ENCODE measurements at places on chromosomes 2 and 18.

- no peak for DNase-seq
Observed at GRCh38 chr2:236408090-236408489, 143.9 kb upstream of the ASB18 start.

- DNase-seq = no peak
Observed at GRCh38 chr2:201901786-201902185, 95.4 kb downstream of the CDK15 start.

DNA sequence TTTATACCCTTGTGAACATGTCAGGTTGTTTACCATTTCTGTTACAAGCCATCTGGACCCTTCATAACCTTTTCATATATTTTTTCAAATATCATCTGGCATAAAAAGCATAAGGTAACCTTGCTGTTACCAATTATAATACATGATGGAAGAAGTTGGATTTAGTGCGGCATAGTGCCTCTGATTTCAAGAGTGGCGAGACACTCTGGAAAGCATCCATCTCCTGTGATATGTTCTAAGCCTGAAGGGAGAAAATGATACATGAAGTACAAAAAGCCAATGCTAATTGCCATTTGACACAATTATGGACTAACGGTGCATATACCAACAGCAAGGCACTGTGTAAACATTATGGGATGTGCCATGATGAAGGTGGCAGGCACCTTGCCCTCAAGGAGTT, 75.1 kb downstream of the DCC start:
- DNase-seq = no peak

GRCh38 chr2:69703189-69703588, 38.7 kb upstream of the ANXA4 start:
- no peak for DNase-seq

- no peak for DNase-seq
Observed at GRCh38 chr2:129888896-129889295, 90.6 kb upstream of the RAB6C start.

DNA sequence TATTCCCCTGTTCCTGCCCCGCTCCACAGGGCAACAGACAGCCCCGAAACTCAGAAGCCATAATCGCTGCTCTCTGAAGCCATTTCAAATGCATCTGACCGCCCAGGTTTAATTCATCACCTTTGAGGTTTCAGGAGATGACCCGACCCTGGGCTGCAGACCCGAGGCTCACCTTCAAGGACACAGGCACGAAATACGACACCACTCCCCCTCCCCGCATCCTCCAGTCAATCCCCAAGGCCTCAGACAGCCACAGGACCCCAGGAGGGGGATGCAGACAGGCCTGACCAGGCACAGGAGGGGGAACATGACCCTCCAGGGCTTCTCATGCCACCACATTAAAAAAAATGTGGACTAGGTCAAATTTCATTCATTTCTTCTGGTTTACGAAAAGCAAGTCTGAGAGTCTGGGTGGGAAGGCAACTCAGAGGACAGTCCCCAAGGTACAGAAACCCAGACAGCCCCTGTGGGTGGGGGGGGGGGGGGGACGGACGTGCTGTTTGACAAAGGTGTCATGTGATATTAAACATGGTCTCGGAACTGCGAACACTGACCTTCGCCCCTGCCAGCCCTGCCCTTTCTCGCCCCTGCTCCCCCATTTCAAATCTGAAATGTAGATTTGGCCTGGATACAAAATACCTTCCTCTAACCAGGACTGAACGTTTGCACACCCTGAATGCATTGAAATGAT, 142.9 kb downstream of the BCL11A start:
- no peak for DNase-seq

DNA sequence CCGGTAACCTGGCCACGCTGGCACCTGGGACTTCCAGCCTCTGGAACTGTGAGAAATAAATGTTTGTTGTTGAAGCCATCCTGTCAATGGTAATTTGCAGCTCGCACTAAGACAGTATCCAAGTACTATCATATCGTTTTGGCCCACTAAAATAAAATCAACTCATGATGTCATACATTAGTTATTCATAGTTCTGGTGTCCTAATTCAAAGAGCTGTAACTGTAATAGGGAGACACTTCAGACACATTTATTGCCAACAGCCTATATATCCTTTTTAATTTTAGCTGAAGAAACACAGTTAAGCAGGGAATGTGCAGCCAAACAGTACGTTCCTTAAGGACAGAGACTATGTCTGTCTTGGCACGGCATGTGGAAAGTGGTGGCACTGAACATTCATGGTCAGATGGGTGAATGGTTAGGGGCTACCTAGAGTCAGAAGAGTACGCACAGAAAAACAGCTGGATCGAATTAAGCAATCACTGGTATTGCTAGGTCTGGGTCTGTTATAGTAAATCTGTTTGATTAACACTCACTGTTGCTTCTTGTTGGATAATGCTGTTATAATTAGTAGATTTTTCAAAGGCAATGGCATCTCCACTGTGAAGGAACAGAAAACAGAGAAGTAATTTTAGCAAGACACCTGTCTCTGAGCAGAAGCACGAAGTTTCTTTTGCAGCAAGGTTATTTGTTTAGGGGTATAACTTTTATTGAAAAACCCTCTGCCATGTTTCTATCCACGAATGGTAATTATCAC, 41.3 kb upstream of the CREG2 start:
- DNase-seq = no peak

DNA sequence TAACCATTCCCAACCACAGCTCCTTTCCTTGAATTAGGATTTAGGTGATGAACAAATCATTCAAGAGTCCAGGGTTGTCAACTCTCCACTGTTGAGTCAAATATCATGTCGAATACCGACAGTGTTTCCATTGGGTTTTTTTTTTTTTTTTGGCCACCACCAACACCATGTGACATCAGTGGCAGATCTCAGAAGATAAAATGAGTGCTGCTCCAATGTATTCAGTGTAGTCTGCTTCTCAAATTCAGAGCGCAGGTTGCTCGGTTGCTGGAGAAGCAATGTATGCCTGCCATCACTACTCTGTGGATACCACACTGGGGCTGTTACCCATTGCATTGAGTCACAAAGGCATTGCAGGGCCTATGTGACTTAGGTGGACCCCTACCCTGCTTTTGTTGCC, 10.8 kb upstream of the ATL2 start:
- DNase-seq = no peak

DNA sequence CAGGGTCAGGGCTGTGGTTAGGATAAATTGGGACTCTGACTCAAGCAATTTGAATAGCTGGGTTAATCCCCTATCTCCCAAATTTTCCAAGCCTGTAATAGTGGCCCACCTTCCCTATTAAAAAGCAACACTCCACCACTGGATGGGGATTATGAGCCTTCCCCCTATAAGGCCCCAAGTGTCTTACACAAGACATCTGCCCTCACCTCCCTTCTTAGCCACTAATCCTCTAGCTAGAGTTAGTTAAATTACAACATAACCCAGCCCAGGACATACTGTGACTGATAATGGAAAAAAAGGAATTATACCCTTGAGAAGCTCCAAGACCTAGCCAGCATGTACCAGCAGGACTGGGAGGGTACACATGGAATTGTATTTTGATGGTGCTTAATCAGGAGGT, 190.4 kb downstream of the NRP2 start:
- no peak for DNase-seq

GRCh38 chr18:9136315-9137155, at the start of gene ANKRD12:
Gene ANKRD12, plus strand, starts transcription at chr18:9136781. Its CDS starts 45,652 bp downstream, at chr18:9182433.
- peak; percentile 98 for DNase-seq

DNA sequence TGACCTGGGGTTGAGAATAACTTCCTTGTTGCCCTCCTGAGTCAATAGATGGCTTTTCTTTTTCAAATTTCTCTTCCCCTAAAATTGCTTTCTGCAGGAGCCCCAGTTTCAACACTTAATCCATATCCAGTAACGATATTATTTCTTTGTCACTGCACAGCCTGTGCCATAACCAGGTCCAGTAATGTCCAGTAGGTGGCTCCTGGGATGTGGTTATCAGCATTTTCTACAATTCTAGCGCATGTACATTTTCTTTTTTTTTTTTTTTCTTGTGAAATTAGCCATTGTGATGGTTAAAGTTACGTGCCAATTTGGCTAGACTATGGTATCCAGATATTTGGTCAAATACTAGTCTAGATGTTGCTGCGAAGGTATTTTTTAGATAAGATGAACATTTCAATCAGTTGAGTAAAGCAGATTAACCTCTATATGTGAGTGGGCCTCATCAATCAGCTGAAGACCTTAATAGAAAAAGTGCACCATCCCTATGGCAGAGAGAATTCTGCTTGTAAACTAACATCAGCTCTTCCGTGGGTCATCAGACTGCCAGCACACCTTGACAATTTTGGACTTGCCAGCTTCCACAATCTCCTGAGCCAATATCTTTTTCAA, 72.9 kb upstream of the SCG2 start:
- no peak for DNase-seq

DNA sequence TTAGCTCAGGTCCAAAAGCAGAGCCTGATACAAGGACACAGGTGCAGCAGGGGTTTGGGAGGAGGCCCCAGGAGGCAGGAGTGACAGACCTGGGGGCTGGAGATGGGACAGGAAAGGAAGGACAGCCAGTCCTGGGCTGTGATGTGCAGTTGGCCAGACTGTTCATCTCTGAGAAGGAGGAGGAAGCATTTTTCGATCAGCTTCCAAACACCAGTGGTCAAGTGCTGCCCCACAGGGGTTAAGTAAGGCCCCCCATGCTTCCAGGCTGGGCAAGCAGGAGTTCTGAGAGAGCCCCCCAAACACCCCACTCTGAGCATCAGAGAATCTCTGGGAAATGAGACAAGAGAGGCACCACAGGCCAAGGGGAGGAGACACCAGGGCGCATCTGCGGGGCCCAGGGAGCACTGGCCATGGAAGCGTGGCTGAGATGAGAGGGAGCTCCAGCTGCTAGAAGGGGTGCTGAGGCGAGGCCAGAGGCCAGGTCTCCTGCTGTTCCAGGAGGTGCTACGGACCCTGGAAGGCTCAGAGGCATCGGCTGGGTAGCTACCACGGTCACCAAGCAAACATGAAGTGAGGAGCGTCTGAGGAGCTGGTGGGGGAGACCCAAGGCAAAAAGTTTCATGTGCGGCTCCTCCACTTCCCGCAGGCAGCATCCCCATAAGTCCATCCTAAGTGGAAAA, 5.6 kb upstream of the HDAC4 start:
- no peak for DNase-seq

DNA sequence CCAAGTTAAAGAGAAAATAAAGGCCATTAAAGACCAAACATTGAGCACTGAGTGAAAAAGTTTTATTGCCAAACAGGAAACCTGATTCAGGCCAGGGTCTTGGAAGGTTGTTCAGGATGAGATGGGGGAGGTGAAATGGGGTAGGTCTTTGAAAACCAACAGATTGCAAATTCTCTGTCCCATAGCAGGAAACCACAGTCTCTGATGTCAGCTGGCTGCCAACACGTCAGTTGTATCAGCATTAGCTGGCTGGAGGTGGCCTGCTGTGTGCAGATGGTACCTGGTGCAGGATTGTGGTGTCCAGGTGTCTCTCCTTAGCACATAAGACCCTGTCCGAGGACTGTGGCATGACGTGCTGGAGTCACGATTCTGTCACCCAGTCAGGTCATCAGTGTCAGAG, 106.3 kb downstream of the MSH2 start:
- no peak for DNase-seq

- DNase-seq = no peak
Observed at GRCh38 chr2:197986977-197987376, 182.6 kb downstream of the PLCL1 start.

DNA sequence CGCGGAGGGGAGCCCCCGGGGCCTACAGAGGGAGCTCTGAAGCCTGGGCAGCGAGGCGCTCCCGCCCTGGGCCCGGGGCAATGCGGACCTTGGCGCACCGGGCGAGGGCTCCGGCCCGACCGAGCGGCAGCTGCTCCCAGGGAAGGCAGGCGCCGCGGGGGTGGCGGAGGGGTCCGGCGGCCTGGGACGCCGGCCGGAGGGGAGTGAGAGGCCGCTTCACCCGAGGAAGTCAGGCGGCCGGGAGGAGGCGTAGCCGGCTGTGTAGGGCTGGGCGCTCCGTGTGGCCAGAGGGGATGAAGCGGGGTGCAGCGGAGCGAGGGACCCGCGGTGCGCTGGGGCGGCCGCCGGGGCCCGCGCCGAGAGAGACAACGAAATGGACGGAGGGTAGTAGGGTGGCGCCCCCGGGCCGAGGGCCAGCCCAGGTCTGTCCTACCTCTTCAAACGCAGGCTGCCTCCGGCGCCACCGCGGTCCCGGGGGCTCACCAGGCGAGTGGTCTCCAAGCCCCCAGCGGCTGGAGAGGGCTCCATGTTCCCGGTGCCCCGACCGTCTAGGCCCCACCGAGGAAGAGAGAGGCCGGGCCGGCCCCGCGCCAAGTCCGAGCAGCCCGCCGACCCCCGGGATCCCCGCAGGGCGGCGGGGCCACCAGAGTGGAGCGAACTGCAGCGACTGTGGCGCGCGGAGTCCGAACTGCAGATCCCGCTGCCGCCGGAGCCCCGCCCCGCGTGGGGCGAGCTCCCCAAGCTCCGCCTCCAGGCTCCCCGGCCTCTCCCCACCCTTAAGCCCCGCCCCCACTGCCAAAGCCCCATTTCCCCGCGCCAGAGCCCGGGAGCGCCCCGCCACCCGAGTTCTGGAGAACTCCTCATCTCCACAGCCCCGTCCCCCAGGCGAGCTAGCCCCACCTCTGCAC, at the start of gene SLC30A3:
TSS of gene SLC30A3 (minus strand) at position 669 of the 908 bp plus-strand sequence. CDS start at position 528, 141 bp downstream.
- peak; percentile 67 for DNase-seq

DNA sequence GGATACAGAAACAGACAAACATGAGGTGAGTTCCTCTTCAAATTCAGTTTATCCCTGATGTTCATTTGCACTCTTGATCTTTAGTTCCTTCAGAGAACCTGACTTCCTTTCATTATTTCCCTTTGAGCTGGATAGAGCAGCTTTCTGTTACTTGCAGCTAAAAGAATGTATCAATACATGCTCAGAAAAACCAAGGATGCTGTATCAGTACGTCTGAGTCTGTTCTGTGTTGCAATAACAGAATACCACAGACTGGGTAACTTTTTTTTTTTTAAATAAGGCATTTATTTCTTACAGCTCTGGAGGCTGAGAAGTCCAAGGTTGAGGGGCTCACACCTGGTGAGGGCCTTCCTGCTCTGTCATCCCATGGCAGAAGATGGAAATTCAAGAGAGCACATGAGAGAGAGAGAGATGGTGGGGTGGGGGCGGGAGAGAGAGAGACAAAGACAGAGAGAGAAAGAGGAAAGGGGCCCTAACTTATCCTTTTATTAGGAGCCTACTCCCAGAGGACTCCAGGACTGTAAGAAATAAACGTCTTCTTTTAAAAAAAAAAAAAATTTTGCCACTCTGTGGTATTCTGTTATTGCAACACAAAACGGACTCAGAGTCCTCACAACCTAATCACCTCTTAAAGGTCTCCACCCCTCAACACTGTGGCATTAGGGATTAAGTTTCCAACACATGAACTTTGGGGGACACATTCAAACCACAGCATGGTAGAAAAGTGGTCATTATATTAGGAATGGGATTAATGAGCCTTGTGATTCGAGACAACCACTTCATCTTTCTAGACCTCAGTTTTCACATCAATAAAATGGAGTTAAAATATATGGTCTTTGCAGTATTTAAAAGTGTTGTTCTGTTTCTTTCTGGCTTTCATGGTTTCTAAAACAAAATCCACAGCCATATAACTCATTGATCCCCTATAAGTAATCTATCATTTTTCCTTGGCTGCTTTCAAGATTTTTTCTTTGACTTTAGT, 18.4 kb upstream of the SELENOI start:
- DNase-seq = no peak

Measured in left ventricle myocardium inferior (tissue), 1 donor.